ENCODE measurements at places on chromosomes 4 and X.

GRCh38 chr4:82508806-82509428 is 52.9 kb downstream of the TMEM150C start:
- no peak for DNase-seq

DNA sequence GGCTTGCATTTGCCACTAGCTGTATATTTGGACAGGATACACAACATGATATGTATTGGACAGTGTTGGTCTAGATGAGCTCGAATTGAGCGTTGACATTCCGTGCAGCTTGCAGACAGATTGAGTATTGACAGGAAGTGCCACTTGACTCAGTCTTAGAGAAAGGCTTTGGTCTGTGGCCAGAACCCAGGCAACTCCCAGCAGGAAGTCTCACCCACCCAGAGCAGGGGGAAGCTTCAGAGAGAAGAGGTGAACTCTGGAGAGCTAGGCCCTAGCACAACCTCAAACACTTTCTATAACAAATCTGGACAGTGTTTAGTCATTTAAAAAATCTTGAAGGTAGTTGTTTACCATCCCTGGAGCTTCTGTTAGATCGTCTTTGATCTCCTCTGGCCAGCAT is 280.5 kb downstream of the FBXW7 start:
- peak; percentile 53 for DNase-seq

DNA sequence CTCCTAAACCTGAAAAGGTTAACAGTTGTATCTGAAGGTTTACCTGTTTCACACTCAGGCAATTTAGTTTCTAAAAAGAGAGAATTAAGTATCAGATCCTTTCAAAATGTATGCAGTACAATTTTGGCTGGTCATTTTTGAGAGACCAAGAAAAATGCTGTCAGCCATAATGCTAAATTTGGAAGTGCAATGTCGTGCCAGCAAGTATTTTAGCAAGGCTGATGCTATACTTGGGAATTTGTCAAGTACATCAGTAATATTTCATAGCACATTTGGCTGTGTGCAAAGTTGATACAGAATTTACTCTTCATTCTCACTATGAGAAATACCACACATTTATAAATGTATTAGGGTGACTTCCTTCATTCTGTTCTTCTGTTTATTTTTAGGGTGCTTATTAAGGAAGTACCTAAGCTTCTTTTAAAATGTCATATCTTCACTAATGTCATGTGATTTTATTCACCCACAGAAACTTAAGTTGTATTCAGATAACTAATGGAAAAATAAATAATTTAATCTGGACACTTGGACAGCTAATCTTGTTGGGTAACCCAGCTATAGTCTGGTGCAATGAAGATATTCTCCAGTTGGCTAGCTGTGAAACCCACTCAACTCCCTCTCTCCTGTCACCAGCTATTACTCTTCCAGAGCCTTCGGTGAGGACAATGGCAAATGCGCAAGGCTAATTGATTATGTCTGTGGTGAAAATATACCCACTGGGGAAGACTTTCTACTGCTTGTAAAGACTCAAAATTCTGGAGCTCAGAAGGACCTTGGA is 84.2 kb upstream of the TLL1 start:
- DNase-seq: no peak

- no peak for DNase-seq
These were observed 31.0 kb upstream of the BEX4 start for GRCh38 chrX:103183912-103184311.

- DNase-seq: no peak
These were observed 45.6 kb downstream of the RFC1 start for GRCh38 chr4:39320381-39321115.

GRCh38 chr4:153362184-153362583 is 17.7 kb downstream of the MND1 start:
- DNase-seq: no peak

DNA sequence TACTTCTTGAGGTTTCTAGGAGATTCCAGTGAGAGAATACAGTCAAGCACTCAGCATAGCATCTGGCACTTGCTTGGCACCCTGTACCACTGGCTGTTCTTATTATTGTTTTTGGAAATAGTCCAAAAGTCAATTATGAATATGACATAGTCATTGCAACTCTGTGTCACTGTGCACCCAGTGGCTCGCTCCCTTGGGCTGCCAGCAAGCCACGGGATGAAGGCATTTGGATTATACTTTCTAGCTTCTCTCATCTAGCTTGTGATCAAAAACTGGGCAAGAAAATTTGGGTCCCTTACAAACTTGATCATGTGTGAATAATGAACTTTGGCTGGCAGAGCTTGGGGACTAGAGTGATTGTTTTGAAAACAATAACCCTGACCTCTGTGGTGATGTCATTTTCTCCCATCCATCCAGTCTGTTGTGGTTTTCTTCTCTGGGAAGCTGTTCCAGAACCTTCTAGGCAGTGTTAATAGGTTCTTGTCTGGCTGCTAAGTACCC is 32.7 kb upstream of the LIMCH1 start:
- no peak for DNase-seq

- DNase-seq: no peak
These were observed 15.2 kb upstream of the INPP4B start for GRCh38 chr4:142861351-142861750.

DNA sequence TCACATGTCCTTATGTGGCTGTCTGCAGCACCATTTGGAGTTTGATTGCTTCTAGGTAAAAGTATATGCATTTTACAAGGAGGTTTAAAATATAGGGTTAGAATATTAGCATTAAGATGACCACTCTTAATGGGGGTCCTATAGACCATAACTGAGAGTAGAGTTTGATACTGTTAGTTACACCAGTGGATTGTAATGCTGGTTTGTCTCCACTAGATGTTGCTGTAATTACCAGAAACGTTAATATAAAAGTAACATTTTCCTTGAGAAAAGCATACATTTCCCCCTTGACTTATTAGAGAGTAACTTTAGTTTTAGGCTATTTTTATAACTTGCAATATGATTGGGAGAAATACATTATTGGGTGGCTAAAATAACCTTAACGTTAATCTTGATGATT is 93.0 kb downstream of the ZXDA start:
- DNase-seq: no peak

GRCh38 chr4:44494810-44495701 is 46.4 kb upstream of the KCTD8 start:
- no peak for DNase-seq

DNA sequence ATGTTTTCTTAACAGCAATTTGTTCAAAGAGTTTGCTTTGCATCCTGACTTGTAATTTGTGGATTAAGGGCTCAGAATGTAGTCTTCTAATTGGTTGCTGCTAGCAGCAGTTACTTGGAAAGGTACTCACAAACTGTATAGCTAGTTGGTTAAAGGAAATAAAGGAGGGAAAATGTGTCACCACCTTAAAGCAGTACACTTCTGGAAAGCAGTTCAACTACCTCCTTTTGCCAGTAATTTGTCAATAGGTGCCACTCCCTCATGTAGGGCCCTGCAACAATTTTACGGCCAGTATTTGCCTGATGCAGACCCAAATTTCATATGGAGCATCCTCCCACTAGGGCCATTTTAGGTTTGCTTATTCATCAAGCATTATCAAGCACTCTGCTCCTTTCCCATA is 20.8 kb downstream of the AMOT start:
- no peak for DNase-seq

DNA sequence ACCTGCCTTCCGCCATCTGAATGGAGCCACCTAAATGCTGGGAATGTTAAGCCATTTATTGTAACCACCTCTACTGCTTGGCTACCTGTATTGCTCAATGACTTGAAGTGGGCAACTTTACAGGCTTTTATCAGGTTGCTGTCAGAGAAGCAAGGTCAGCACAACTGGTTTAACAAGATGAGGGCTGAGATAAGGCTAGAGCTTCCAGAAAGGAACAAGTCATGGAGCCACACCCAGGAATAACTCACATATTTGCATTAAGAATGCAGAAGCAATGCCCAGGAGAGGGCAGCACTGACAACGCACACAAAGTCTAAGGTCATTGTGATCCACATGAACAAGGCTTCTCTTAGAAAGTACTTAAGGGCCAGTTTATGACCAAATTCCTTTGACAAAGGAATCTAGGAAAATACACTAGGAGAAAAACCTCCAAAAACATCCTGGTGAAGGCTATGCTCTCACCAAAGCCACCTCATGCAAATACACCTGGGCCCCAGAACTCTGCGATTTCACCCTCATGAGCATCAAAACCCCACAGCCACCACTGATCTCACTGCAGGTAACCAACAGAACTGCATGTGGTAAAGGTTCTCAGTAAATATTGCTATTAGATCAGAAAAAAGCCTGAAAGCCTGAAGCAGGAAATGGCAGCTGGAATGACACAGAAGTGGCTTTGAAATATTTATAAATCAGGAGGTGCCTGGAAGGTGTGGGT is 15.0 kb upstream of the STS start:
- DNase-seq: peak; percentile 30

DNA sequence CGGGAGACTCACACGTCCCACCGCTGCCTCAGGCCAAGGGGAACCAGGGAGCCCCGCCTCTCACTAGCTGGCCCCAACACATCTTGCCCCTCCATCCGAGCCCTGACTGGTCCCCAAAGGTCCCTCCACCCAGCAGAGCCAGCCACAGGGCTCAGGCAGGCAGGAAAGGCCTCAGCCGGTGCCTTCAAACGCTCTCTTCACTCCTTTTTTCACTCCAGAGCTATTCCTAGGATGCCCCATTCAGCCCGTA is 1.5 kb upstream of the ARHGAP4 start:
- DNase-seq: no peak

DNA sequence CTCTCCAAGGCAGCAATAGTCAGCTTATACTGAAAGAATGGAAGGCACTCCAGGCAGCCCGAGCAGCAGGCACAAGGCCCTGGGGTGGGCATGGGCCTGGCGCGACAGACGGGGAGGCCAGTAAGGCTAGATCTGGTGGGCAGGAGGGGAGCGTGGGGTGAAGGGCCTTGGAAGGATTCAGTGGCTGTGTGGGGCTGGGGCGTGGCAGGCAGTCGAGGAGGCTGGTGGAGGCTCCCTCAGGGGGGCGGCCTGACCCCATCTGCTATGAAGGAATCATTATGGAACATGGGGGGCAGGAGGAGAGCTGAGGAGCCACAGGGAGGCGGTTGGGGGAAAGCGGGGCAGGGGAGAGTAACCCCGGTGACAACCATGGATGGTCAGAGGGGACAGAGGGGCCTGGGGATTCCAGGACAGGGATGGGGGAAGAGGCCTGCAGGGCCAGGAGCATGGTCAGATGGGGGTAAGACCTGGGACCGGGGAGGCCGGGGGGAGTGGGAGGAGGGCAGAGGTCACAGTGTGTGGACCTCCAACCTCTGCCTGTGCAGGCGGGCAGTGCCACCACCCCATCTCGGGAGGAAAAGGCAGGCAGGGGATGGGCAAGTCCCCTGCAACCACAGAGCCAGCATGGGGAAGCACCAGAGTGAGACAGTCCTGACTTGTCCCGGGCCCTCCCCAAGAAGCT is 70.3 kb downstream of the ACOX3 start:
- no peak for DNase-seq

DNA sequence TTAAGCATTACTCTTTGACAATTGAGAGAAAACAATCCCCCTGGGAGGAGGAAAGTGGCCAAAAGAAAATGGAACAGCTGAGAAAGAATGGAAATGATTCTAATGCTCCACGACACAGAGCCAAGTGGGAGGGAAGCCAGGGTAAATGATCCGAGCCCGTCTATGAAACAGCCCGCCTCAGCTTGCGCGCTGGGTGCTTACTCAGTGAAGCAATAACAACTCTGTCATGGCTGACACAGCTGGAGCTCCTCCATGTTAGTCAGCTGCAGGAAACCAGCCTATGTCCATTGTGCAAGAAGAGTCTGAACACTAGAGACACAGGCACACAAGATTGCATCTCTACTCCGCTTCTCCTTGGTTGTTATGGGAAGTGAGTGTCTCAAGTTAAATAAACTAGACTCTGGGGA is 19.3 kb downstream of the NOA1 start:
- peak; percentile 49 for DNase-seq

DNA sequence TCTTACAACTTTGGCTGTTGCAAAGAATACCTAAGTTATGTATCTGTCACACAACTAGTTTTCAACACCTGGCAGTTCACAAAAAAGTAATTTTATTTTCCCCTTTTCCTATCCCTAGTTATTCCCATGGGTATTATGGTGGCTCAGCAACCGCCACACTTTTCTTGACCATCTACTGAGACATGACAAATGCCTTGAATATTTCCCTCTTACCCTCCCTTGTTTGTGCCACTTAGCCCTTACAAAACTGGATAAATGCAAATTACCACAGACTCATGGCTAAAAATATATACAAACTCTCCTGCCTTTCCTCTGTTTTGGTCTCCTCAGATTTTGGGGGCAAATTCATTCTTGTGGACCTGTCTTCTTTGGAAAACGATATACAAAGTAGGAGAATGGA is 72.1 kb downstream of the AMOT start:
- DNase-seq: no peak

GRCh38 chr4:156725257-156725656 is 246.3 kb downstream of the PDGFC start:
- no peak for DNase-seq

GRCh38 chr4:102321260-102321995 is 23.9 kb downstream of the SLC39A8 start:
- DNase-seq: no peak

- peak; percentile 85 for DNase-seq
These were observed at the start of gene DIAPH2 for GRCh38 chrX:96684339-96685209. Gene DIAPH2 (plus strand): TSS chrX:96684842.

DNA sequence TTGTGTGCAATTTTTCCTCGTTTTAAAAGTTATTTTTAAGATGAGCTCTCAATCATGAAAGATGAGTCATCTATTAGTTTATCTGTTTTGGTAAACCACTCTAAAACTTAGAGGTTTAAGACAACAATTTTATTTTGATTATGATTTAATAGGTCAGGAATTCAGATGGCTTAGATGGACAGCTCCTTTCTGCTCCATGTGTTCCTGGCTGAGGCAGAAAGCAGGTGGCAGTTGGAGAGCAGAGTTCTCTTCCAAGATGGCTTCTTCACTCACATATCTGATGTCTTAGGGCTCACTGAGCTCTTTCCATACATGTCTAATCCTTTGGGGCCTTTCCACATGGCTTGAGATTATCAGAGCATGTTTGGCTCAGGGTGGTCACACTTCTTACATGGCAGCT is 48.3 kb upstream of the GRPR start:
- DNase-seq: no peak

DNA sequence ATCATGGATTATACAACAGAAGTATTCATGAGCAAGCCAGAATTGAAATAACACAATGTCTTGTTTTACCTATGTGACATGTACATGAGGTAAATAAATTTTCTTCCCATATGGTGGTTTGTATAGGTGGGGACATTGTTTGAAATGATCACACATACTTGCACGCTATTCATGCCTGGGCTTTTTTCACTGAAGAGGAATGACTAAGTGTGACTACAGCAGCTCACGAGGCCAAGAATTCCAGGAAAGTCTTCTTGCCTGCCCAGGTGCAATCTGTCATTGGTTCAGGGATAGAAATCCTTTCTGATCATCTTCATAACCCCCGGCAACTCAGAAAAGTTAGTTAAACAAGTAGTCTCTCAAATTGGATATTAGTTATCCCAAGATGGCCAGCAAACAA is 36.3 kb upstream of the AREG start:
- DNase-seq: no peak

DNA sequence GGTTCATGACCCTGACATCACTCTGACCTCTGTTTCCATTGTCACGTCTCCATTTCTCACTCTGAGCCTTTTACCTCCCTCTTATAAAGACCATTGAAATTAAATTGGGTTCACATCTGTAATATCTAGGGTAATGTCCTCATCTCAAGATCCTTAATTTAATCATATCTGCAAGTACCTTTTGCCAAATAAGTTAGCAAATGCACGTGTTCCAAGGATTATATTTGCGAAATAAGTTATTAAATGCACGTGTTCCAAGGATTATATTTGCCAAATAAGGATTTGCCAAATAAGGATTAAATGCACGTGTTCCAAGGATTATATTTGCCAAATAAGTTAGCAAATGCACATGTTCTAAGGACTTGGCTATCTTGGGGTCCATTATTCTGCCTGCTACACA is 938.0 kb downstream of the NLGN4X start:
- no peak for DNase-seq

Measured in CD4-positive, alpha-beta T cell treated with Interleukin-15 for 1 hour (primary cell).